C1 segment of cervical spinal cord (tissue), 14 donors: ENCODE measurements at places on chromosomes 2 and 18.

DNA sequence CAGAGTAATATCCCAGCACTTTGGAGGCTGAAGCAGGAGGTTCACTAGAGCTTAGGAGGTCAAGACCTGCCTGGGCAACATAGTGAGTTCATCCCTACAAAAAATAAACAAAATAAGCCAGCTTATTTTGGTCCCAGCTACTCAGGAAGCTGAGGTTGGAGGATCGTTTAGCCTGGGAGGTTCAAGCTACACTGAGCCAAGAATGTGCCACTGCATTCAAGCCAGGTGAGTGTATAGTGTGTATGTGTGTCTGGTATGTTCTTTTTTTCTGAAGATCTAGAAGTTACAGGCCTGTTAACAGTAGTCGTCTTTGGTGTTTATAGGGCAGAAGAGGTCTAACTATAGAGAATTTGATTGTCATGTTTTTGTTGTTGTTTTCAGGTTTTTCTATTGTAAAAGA is 40.2 kb downstream of the ZC3H15 start:
- no peak for DNase-seq

GRCh38 chr18:54888933-54889332 is 60.7 kb downstream of the RAB27B start:
- DNase-seq: no peak

- no peak for DNase-seq
Observed at GRCh38 chr2:215107216-215108056, 31.0 kb downstream of the ABCA12 start.

DNA sequence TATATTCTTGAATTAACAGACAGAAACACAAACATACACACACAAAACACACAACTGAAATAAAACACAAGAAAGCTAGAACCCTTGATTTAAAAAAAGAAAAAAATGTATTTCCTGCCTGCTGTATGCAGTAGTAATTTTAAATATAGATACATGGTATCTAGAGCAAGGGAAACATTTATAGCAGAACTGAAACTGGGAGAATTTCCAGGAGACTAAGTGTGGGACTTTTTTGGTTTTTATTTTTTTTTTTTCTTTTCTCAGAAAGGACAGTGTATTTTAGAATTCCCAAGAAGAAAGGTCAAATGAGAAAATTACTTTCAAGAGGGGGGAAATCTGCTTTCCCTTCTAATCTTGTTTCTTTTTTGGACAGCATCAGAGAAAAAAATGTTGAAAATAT is 558.9 kb upstream of the PKDCC start:
- DNase-seq: no peak

GRCh38 chr2:11500702-11501303 is 33.0 kb upstream of the GREB1 start:
- no peak for DNase-seq

- DNase-seq: no peak
Observed at GRCh38 chr2:64376926-64377325, 77.0 kb upstream of the LGALSL start.

DNA sequence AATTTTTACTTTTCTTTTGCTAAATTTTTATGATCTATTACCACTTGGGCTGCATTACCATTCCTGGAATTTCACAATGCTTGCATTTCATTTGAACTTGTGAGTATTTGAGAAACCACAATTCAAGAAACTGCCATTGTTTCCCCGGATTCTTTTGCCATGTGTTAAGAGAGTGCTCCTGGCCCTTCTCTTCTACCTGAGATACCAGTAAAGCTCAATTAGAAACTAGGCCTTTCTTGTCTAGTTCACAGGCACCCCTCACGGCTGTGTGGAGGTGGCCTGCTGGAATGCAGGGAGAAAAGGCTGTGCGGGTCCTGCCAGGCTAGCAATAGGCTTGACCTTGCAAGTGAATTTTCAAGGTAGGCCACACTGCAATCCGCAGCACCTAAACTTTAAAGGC is 40.8 kb downstream of the ZEB2 start:
- DNase-seq: no peak
